ENCODE measurements at places on chromosomes 3 and 15. TPM values are rescaled to one million over a fixed set of nuclear protein-coding genes. Genes with fewer than 3 reads are reported as not detected.

The VGLL3 gene
- polyA plus RNA-seq = not detected

The CHD2 gene
- polyA plus RNA-seq = 61.2 TPM

The POLQ gene
- polyA plus RNA-seq = not detected

DNA sequence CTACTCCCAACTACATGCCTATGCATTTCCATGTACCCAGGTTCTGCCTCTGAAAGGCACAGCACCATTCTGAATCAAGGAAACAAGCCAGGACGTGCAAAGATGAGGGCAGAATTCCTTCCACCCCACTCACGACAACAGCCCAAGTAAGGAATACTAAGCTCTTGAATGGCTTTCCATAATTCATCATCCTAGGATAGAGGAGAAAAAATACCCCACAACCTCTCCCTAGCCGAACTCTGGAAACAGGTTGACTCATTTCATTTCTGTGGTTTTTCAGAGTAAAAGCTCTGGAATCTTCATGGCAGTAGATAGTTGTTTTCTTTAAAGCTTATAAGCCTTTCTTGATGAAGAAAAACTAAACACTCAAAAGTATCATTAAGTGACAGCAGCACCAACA lies 77.8 kb downstream of the PDZRN3 start:
- H3K27ac ChIP-seq = no peak overlapping the region
- H3K4me3 ChIP-seq = no peak overlapping the region
- H3K4me1 ChIP-seq = no peaks in the 10 kb centered on the region
- no peak for DNase-seq
- no peaks in the 10 kb centered on the region for H3K36me3 ChIP-seq
- H3K27me3 ChIP-seq = no peaks in the 10 kb centered on the region

DNA sequence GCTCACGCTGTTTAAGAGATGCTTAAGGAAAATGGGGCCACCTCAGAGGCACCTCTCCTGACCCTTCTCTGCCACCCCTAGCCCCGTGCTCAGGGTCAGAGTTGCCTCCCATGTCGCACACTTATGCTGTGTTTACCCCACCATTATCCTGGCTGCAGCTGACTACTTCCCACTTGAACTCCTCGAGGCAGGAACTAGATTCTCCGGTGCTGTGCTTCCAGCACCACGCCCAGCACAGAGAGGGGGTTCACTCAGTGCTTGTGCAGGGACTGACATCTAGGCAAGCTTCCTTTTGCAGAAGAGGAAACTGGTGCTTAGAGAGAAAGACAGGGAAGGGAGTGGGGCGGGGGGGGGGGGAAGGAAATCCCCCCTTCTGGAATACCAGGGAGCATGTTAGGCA lies 340.1 kb downstream of the RORA start:
- DNase-seq = no peak
- H3K27ac ChIP-seq = no peak overlapping the region
- H3K4me3 ChIP-seq = no peak overlapping the region
- no peaks in the 10 kb centered on the region for H3K27me3 ChIP-seq

DNA sequence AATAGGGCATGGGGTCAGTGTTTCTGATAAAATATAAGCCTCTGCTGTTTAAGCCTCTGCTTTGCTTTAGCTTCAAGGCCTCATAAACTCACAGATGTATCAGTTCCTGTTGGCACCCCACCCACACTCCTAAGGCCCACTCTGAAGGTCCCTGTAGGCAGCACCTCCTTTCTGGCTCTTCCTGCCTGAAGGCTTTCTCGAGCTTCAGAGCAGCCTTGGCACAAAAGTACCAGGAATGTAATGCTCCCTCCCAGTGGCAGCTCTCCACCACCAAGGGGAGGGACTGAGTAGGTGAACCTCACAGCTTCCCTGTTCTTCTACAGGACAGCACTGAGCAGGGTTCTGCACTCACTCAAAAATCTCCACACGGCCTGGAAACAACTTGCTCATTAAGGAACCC lies 102.2 kb downstream of the ABHD5 start:
- H3K4me1 ChIP-seq = no peaks in the 10 kb centered on the region
- no peak overlapping the region for H3K4me3 ChIP-seq
- DNase-seq = no peak
- no peak overlapping the region for H3K27ac ChIP-seq

DNA sequence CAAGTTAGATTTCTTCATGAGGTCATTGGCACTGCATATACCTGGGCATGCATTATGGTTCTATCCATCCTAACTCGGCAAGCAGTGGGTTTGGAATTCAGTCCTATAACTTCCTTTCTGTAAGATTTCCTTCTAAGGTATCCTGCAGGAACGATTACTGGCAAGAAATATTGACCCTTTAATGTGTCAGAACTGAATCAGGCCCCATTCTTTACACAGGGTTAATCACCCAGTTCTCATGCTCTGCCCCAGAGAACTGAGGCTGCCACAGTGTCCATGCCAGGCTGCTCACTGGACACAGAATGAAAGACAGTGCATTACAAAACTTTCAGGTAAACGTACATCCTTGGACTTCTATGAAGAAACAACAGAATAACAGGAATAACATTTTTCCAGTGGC lies 108.9 kb downstream of the RPL22L1 start:
- no peaks in the 10 kb centered on the region for H3K27me3 ChIP-seq
- H3K4me1 ChIP-seq = no peaks in the 10 kb centered on the region
- no peaks in the 10 kb centered on the region for H3K36me3 ChIP-seq
- H3K27ac ChIP-seq = no peak overlapping the region

- no peaks in the 10 kb centered on the region for H3K4me1 ChIP-seq
- no peak for DNase-seq
- no peak overlapping the region for H3K27ac ChIP-seq
- H3K36me3 ChIP-seq = no peaks in the 10 kb centered on the region
Observed at GRCh38 chr15:85974348-85974705, 105.3 kb upstream of the AGBL1 start.
